ENCODE measurements at places on chromosomes 11 and 22.

DNA sequence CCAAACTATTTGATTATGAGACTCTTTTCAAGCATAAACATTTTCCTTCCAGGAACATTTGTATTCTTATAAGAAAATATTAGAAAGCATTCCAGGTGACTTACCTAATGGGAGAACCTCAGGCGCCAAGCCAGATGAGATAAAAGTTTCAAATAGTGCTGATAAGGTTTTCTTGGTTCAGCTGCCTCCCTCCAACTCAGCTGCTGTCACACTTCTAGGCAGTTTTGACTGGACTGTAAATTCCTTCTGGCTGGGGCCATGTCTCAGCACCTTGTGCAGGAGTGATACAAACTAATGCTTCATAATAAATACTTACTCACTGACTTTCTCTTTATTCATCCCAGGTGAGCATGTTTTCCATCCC lies 131.1 kb downstream of the MED15 start:
- no peak for DNase-seq

GRCh38 chr22:22609291-22609690 lies 35.1 kb upstream of the GGTLC2 start:
- DNase-seq, result no peak

DNA sequence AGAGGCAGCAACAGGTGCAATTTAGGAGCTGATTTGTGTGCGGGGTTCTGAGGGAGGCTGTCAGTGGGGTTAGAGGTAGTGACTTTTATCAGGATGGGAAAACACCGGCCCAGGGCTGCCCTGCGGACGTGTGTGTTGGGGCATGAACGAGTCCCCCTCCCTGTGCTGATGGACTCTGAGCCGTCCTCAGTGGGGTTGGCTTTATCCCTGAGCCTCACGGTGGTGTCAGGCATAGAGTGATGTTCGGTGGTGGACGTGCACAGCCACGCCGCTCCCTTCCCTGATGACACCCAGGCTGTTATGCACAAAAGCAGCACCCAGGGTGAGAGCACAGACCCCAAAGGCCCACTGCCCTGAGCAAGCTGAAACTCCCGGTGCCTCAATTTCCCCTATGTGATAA lies 809.1 kb downstream of the BRD1 start:
- no peak for DNase-seq

GRCh38 chr11:114225661-114226060 lies 70.5 kb upstream of the NNMT start:
- no peak for DNase-seq

- no peak for DNase-seq
Observed at GRCh38 chr11:128302425-128303186, 284.8 kb downstream of the ETS1 start.

- no peak for DNase-seq
Observed at GRCh38 chr11:30853439-30853838, 267.3 kb upstream of the MPPED2 start.

GRCh38 chr11:82837650-82838049 lies 62.6 kb downstream of the PRCP start:
- no peak for DNase-seq

DNA sequence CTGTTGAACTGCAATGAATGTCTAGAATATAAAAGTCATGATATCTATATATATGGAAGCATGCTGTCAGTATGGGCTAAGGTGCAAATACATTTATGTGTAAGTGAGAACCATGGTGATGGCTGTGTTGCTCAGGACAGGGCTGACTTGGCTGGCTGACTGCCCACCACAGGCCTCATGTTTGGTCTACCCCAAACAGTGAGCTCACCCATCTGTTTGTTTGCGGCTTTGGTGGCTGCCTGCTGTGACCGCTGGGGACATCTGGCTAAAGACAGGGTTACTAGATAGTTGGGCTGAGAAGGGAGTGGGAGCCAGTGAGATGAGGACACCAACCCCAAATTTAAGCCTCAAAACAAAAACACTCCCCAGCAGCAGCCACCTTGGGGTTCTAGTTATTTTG lies 6.3 kb downstream of the CD44 start:
- peak; percentile 30 for DNase-seq

- no peak for DNase-seq
Observed at GRCh38 chr11:122258446-122259194, 142.6 kb upstream of the BLID start.

- no peak for DNase-seq
Observed at GRCh38 chr11:2581931-2582350, 117.9 kb downstream of the KCNQ1OT1 start.

DNA sequence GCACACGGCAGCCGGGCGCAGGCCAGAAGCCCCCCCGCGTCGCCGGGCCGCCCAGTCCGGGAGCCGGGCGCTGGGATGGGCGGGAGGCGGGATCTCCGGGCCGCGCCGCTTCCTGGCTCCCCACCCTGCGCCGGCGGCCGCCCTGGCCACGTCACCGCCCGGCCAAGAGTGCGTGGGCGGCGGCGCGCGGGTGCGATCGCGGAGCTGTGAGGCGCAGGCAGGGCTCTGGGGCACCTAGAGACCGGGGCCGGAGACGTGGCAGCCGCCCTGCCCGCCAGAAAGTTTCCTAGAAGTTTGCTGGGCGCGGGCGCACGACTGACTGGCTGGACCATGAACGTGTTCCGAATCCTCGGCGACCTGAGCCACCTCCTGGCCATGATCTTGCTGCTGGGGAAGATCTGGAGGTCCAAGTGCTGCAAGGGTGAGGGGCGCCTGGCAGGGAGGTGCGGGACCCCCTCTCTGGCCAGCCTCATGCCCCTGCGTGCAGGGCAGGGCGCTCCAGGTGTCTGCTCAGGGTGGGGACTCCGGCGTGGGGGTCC lies at the start of gene KDELR3:
Gene KDELR3 (plus strand): TSS at position 193 of the 539 bp plus-strand sequence. CDS start 138 bp downstream, at position 331.
- DNase-seq, result peak; percentile 93

DNA sequence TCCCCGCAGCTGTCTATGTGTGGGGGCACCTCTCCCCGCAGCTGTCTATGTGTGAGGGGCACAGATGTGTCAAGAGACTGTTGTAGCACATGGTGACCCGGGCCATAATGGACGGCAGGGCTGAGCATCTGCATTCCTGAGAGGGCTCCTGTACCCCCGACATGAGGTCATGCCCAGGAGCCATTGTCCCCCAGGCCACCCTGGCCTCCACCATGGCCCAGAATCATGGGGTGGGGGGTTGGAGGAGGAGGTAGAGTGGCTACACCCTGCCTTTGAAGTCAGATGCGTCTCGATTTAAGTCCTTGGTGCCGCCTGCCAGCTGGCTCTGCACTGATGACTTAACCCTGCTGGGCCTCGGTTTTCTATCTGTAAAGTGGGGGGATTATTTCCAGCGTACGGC lies 49.1 kb downstream of the ARHGAP8 start:
- DNase-seq, result no peak

DNA sequence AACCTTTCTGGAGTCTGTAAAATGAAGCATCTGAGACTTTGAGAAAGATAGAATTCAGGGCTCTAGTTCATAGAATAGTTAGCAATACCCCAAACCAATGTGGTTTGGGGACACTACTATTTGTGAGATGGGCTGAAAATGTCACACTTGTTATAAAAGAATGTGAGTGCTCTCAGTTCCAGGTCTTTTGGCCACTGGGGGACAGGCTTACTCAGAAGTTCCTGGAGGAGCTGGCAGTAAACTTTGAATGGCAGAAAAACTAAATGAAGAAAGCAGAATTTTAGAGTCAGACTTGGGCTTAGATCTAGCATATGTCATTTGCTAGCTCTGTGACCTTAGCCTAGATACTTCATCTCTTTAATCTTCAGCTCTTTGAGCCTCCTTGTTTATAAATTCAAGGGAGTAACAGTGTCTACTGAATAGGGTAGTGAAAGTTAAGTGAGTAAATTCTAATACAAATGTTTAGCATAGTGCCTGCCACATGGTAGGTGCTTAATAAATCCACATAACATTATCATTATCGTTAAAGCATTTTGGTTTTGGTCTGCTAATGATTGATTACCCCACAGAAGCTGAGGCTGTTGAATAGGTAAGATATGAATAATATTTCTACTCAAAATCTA lies 3.7 kb downstream of the LYVE1 start:
- peak; percentile 25 for DNase-seq

GRCh38 chr11:109862835-109863234 lies 230.4 kb upstream of the ZC3H12C start:
- DNase-seq, result no peak

DNA sequence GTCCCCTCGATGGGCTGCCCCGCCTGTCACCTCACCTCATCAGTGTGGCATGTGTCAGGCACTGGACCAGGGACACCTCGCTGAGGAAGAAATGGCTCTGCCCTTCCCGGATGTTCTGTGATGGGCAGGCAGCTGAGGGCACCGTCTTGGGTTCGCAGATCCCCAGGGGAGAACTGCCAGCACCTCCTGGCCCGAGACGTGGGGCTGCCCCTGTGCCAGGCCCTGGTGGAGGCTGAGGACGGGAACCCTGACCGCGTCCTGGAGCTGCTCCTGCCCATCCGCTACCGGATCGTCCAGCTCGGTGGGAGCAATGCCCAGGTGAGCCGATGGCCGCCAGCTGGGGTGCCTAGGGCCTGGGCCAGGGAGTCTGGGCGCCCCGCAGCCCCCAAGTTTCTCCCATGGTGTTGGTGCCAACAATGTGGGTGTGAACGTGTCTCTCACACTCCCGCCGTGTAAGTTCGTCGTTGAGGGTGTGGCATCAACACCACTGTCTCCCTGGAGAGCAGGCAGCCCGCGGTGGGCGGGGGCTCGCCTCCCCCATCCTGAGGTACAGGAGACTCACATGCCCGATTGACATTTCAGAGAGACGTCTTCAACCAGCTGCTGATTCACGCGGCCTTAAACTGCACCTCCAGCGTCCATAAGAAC lies 7.3 kb upstream of the GTSE1 start:
- DNase-seq, result no peak

DNA sequence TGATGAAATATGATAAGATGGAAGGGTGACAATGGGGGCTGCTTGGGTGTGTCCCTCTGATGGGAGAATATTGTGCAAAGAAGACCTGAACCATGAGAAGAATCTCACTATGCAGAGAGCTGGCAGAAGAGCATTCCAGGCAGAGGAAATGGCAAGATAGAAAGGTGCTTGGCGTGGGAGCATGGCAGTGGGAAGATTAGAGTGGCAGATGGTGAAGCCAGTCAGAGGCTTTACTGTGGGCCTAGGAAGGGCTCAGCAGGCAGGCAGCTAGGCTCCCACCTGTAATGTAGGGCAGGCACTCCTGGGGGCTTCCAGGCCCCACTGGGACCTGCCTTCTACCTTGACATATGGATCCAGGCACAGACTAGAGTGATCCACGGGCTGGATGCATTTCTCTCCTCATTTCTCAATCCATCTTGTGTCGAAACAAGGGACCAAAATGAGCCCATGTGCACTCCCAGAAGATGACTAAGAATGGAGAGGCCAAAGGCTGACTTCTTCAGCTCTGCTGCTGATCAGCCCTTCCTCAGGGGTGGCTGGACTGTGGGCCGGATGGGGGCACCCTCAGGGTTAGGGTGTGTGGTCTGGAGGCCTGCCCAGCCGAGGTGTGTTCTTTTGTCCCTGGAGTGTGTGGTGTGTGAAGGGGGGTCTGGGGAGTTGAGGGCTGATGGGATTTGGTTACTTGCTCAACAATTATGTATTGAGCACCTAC lies 88.3 kb downstream of the TSPAN18 start:
- DNase-seq, result no peak

GRCh38 chr22:48306785-48307510 lies 1520.7 kb downstream of the BRD1 start:
- no peak for DNase-seq

DNA sequence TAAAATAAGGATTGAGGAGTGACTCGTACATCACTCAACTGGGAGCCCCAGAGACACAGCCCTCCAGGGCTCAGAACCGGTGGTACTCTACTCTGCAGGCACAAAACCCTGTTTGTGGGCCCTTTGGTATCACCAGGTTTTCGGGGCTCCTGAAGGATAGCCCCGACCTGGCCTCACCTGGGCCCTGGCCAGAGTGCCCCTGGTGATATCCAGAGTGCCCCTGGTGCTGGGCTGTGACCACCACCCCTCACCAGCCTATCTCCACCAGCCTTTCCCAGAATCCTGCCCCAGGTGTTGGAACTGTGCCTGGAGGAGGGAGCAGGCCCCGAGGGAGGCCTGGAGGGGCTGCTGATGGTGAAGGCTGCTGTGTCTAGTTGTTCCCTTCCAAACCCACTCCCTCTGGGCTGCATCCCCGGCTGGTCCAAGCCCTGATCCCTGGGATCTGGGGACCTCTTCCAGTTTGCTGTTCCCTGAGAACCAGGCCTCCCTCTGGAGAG lies 2.2 kb upstream of the GGT5 start:
- DNase-seq, result peak; percentile 1

DNA sequence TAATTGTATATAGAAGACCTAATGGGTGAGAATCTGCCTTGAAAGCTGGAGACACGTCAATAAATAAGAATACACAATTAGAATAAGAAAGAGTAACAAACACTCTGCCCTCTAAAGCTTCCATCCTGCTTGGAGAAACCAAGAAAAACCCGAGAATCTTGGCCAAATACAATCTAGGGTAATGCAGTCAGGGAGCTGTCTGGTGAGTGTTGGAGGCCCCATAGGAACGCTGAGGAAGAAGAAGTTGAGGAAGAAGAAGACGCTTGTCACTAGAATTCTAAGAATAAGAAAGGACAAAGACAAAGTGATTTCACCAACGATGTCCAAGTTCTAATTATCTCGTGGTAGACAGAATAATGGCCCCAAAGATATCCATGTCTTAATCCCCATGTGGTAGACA lies 4485.9 kb upstream of the OR11H1 start:
- DNase-seq, result no peak

DNA sequence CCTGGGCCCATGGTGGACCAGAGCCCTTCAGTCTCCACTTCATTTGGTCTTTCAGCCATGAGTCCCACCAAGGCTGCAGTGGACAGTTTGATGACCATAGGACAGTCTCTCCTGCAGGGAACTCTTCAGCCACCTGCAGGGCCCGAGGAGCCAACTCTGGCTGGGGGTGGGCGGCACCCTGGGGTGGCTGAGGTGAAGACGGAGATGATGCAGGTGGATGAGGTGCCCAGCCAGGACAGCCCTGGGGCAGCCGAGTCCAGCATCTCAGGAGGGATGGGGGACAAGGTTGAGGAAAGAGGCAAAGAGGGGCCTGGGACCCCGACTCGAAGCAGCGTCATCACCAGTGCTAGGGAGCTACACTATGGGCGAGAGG lies 4.3 kb downstream of the ZBTB16 start:
- DNase-seq, result no peak

- DNase-seq, result no peak
Observed at GRCh38 chr11:66986178-66986545, 11.1 kb downstream of the C11orf86 start.

GRCh38 chr22:45883811-45884170 lies 93.2 kb downstream of the WNT7B start:
- DNase-seq, result no peak

- DNase-seq, result no peak
Observed at GRCh38 chr11:11779975-11780374, 61.8 kb upstream of the USP47 start.

DNA sequence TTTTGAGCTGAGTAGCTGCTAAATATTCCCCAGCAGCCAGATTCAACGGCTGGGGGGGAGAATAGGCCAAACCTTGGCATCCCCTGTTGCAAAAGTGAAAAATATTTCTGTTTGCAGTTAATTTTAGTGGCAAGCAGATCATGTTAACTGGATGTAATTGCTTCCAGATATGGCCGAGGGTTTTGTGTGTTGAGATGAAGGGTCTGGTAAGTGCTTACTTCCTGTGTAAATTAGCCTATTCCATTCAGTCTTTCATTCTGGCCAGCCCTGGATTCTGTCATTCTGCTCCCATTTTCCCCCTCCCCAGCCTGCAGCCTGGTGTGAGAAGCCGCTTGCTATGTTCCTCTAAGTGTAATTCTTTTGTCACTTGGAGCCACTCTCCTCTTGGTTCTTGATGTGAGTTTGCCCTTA lies 17.4 kb downstream of the ZBTB16 start:
- DNase-seq, result no peak
